C1 segment of cervical spinal cord (tissue), 14 donors: ENCODE measurements at places on chromosomes 16 and 17.

GRCh38 chr17:60594734-60595133 lies 5.3 kb upstream of the PPM1D start:
- DNase-seq = no peak

DNA sequence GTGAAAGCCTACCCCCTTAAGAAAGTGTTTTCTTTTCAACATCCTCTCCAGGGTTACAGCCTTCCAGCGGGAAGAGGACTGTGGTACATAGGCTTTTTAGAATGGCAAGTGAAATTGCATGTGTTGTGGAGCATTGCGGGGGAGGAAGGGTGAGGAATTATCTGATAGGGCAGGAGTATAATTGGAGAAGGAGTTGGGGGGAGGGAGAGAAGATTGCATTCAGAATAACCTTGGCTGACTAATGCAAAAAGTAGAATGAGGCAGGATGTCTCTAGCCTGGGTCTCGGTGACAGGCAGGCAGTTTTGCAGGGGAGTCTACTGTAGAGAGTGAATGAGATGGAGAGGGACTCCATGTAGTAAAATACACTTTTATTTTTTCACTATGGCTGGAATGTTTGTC lies 2.4 kb upstream of the CDH8 start:
- no peak for DNase-seq

GRCh38 chr16:85086347-85087291 lies 25.7 kb downstream of the CIBAR2 start:
- DNase-seq = peak; percentile 26

GRCh38 chr16:75317532-75317931 lies 66.1 kb upstream of the BCAR1 start:
- no peak for DNase-seq

- DNase-seq = no peak
Measured at GRCh38 chr16:35365675-35366074, 1906.3 kb downstream of the TP53TG3F start.

DNA sequence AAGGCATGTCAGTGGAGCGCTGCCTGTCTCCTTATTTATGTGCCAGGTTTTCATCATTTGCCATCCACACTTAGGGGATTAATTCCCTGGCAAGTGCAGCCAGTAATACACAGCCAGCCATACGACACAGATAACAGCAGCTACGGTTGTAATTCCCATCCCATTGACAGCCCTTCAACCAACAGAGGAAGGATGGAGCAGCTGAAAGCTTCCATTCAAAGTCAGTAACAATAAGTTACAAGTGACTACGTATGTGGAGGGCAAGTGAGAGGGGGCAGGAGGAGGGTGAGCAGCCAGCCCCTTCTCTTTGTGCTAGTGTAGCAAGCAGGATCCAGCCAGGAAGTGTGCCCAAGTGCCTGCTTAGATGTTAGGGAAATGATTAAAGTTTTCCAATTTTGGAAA lies 53.8 kb upstream of the LYRM9 start:
- DNase-seq = no peak

- no peak for DNase-seq
Measured at GRCh38 chr16:57530522-57531252, 5.7 kb downstream of the CCDC102A start.

DNA sequence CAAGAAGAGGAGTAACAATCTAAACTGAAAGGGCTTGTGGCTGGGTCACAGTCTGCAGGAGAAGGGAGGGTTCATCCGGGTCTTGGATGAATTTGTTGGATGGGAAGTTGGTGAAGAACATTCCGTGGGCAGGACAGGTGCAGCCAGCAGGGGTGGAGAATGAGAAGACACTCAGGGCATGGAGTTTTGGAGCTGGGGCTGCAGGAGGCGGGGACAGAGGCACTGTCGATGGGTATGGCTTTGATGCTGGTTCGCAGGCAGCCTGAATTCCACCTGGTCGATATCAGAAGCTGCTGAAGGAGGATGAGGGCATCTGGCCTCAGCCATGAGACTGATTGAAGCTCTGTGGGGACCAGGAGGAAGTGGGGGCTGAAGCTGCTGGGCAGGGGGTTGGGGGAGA lies 36.1 kb upstream of the CBFA2T3 start:
- no peak for DNase-seq

DNA sequence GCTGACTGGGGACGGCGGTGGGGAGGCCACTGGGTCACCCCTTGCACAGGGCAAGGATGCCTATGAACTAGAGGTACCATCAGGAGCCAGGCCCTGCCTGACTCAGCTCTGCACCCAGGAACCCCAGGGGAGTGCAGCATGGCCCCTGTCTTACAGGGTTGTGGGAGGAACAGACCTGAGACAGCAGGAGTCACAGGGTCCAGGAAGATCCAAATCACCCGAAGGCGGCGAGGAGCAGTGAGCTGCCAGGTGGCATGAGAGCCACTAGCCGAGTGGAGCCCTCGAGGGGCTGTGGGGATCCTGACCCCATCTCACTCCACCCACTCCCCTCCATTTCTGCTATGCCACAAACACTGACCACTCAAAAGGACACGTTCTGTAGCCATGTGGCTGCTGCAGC lies 30.8 kb downstream of the PLD6 start:
- DNase-seq = no peak

GRCh38 chr17:74354123-74354522 lies 7.5 kb downstream of the BTBD17 start:
- no peak for DNase-seq
